ENCODE measurements at places on chromosomes 16 and 17.

GRCh38 chr16:88491560-88492310 lies 38.7 kb downstream of the ZFPM1 start:
- DNase-seq, result no peak

- no peak for DNase-seq
These were observed 32.8 kb downstream of the GPT2 start for GRCh38 chr16:46916980-46917379.

- no peak for DNase-seq
These were observed 912.6 kb upstream of the SOX9 start for GRCh38 chr17:71208111-71208704.

DNA sequence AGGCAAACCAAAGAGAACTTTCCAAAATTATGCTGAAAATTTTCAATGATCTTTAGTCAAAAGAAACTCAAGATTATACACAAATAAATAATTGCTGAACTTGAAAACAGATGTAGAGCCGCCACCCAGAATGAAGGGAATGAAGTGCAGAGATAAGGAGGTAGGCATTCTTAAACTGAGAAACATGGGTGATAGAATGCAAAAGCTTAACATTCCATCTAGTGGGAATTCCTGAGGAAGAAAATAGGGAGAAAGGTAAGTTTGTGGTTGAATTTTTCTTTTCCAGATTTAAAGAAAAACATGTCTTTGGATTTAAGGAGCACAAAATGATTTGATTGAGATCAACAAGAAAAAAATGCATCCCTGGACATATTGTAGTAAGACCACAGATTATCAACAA lies 108.3 kb downstream of the ELAC2 start:
- no peak for DNase-seq

- DNase-seq, result no peak
These were observed at the start of gene MYH11 for GRCh38 chr16:15856901-15857698. Gene MYH11, minus strand, starts transcription at chr16:15857028. Its CDS starts 18,776 bp downstream, at chr16:15838252.

- no peak for DNase-seq
These were observed 1.7 kb downstream of the USP32 start for GRCh38 chr17:60390186-60390585.

- no peak for DNase-seq
These were observed 21.0 kb downstream of the WNT9B start for GRCh38 chr17:46872421-46872820.
